ENCODE measurements at places on chromosomes 2 and 18. TPM values are rescaled to one million over a fixed set of nuclear protein-coding genes. Genes with fewer than 3 reads are reported as not detected.

DNA sequence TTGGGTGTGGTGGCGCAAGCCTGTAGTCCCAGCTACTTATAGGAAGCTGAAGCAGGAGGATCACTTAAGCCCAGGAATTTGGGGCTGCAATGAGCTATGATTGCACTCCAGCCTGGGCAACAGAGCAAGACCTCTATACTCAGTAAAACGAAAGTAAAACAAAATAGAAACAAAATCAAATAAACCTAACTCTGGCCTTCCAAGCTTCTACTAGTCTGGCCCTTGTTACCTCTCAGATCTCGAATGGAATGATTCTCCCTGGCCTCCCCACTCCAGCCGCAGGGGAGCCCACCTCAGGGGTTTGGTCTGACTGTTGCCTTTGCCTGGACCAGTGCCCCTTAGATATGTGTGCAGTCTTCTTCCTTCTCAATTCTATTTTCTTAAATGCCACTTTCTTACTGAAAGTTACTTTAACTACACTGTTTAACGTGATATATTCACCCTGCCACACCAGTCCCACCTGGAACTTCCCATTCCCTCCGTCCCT lies 160.0 kb upstream of the GCFC2 start:
- DNase-seq, result no peak

Gene TXNDC2
- not detected for total RNA-seq

DNA sequence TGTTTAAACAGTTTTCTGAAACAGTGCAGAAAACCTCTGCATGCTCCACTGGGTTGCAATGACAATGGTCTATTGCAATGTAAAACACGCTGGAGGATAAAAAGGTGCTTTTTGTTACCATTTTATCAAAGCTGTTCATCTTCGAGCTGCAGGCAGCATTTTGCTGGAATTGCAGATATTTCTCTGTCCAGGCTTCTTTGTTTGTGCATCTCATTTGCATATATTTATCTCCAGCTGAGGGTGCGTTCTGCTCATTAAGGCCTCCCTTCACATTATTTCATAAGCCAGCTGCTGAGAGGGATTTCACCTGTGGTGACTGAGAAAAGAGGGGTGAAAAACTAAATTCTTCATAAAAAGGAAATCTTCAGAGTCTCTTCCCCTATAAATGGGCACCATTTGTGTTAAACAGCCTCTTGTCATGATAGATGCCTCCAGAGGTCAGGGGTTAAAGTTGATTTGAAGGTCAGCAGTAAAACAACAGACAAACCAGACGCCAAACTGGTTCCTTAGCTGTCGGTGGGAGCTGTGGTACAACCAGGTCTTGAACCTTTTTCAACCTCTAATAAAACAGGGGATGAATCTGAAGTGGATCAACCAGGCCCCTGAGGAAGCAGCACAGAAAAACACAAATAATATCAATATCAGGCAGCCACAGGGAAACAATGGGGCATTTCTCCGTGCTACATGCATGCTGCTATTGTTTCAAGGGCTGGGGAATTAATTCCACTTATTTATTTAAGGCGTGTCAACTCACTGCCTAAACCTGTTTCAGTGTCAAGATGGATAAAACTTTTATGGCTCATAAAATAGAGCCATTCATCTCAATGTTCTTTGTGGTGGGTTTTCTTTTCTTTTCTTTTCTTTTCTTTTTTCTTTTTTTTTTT lies 265.1 kb downstream of the MEIS1 start:
- no peak for DNase-seq

GRCh38 chr2:96934831-96935540 lies 51.4 kb downstream of the FAM178B start:
- no peak for DNase-seq

GRCh38 chr2:168054657-168055056 lies 192.7 kb downstream of the STK39 start:
- DNase-seq, result no peak

Gene ATP8B1
- total RNA-seq, result 155 TPM

Gene IL1F10
- total RNA-seq, result not detected

DNA sequence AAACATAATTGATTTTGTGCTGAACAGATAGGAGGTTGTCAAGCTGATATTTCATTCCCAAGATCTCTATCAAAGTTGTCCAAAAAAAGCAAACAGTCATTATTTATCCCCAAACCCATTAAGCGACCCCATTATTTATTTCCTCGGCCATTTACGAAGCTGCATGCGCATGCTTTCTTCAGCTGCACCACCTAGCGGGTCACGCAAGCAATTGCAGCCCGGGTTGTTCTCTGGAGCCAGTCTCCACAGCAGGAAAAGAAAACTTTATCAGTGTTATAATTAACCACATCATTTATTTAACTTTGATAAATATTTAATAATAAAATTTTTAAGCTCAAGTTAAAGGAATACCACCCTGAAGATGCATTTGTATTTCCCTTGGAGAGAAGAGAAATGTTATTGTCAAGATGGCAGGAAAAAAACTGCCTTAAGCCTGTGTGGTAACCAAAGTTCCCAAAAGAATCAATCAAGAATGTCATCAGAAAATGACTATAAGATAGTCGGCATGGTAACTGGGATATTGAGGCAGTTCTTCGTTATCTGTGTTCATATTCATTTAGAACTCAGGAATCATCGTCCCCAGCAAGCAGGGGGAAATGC lies 304.7 kb downstream of the FBXO15 start:
- peak; percentile 78 for DNase-seq

Gene CXXC1
- total RNA-seq, result 195 TPM

- DNase-seq, result no peak
Observed at GRCh38 chr2:188725746-188726360, 248.3 kb upstream of the COL3A1 start.

Gene LRRC30
- not detected for total RNA-seq

Gene MOGAT1
- not detected for total RNA-seq

Gene ERFE
- not detected for total RNA-seq

DNA sequence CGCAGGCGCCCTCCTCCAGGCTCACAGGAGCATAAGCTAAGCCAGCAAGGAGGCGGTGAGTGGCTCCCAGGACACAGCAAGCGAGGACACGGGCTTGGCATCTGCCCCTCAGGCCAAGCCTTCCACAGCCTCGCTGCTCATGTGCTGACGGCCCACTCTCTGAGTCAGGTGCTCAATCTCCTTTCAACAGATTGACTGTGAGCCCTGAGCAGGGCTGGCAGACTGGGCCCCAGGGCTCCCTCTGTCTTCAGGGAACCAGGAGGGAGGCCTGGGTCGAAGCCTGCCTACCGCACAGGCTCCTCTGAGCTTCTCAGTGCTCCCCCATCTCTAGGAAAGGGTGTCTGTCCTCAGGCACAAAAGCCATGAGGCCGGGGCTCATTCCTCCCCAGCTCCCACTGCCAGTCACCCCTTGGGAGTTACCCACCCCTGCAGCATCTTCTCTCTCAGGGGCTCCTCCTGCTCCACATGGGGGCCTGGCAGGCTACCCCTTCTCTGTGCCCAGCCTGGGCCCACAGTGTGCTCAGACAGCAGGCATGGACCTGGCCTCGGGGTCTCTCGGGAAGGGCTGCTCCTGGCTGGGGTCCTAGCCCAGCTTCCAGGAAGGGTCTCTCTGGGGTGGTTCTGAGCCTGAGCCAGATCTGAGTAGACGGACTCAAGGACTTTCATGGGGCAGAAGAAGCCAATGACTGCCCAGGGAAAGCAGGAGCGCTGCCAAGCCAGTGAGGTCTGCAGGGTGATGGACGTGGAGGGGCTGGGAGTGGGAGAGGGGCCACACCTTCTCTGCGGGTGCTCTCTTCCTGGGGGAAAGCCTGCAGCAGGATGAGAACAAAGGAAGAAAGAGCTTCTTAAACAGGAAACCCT lies 138.0 kb upstream of the GPC1 start:
- DNase-seq, result no peak

Gene GLS
- 106 TPM for total RNA-seq

Gene CCDC150
- 7.1 TPM for total RNA-seq

DNA sequence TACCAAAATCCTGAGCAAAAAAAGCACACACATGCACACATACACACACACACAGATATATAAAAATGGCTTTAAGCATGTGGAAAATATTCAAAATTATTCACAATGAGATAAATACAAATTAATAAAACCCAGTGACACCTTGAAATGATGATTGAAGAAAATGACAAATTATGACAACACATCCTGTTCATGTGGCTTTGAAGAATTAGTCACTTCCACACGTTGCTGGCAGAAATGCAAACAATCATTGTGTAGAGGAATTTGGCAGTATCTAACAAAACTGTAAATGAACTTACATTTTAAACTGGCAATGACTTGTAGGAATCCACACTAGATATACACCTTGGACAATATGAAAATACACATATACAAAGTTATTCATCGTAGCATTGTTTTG lies 95.8 kb upstream of the RGPD4 start:
- DNase-seq, result no peak

- DNase-seq, result peak; percentile 9
Observed at GRCh38 chr18:54149078-54149697, 75.3 kb downstream of the MBD2 start.

DNA sequence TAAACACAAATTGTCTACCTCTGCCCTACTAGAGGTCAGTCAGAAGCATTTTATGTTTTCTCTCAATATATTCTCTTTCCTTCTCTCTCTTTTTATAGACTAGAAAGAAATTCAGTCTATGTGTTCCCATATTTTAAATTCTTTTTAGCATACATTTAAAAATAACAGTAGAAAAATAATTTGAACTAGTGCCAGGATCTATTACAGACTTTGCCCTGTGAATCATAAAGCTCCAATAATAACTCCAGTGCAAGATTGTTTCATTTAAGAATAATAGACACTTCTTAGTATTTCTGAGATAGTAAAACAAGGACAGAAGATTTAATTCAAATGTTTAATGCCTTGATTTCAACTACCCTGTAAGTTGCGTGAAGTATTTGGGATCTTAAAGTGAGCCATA lies 60.1 kb downstream of the ITGB6 start:
- no peak for DNase-seq

GRCh38 chr18:60873708-60874107 lies 459.5 kb upstream of the CDH20 start:
- DNase-seq, result no peak

- DNase-seq, result no peak
Observed at GRCh38 chr18:41266616-41267015, 688.4 kb upstream of the PIK3C3 start.

- DNase-seq, result no peak
Observed at GRCh38 chr18:39209173-39209572, 1643.6 kb upstream of the CELF4 start.

- no peak for DNase-seq
Observed at GRCh38 chr2:18194161-18194560, 315.7 kb downstream of the KCNS3 start.

Gene CD8B2
- total RNA-seq, result not detected

All from stomach (tissue), 19 donors.